Esophagus squamous epithelium (tissue), 5 donors: ENCODE measurements at places on chromosomes 7 and 10.

DNA sequence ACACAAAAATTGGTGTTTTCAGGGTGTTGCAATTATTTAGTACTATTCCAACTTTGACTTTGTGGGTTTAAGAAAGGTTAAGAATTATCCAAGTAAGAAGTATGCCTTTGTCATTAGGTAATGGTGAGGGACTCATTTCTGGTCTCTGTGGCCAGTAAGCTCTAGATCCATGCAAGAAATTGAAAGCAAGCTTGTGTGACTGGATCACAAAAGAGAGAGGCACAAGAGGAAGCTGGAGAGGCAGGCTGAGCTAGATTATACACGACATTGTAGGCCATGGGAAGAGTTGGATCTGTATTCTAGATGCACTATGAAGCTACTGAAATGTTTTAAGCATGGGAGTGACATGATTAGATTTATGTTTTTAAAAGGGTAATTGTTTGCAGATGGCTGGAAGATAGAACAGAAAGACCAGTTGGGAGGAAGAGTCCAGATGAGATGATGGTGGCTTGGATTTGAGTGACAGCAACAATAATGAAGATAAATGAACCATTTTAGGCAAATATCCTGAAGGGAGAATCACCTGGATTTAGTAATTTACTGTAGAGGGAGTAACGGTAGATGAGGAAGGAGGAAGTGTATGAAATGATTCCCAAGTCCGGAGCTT, 50.0 kb downstream of the CALD1 start:
- DNase-seq = no peak

GRCh38 chr7:110531186-110531585, 559.7 kb upstream of the LRRN3 start:
- DNase-seq = no peak

DNA sequence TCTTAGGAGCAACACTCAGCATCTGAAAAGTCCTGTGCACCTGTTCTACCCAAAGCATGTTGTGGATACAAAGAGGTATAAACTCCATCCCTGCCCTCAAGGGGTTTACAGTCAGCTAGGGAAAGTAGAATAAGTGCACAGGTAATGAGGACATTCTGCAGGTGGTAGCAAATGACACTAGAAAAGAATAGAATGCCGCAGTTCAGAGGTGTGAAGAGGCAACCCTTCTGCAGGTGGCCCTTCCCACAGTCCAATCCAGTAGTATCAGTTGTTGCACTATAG, 36.7 kb downstream of the WBP1L start:
- DNase-seq = no peak

DNA sequence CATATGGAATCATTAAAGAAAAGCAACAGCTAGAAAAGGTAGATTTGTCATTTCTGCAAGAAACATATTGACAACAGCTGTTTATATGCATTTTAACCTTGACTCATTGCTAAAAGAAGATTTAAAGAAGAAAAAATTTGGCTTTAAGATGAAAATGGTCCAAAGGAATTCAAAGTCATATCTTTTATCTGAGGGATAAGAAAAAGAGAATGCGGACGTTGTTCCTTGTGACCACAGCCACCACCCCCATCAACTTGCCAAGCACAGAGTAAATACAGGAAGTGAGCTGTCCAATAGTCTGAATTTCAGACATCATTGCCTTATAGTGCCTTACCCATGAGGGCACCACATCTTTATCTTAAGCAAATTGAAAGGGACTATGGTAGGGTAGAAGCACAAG, 7.3 kb upstream of the CRPPA start:
- DNase-seq = no peak

GRCh38 chr10:68603766-68604165, 43.6 kb downstream of the TET1 start:
- no peak for DNase-seq

GRCh38 chr10:33056828-33057596, 99.0 kb upstream of the ITGB1 start:
- no peak for DNase-seq
